ENCODE measurements at places on chromosomes 2 and 18.

DNA sequence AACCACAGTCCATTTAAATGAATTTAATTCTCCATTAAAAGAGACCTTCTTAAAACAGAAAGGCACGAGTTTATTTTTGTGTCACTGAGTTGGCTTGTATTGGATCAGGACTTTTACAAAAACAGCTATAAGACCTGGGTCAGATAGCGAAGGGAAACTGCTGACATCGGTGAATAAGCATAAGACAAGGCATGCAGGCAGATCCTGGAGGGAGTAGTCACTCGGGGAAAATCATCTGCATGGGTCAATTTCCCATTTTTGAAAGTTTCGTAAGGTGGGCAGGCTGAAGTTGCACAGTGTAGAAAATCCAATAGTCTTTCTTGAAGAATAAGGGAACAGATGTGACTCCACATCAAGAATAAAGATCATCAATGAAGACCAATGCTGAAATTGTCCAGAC lies 12.9 kb downstream of the IL36B start:
- no peak for DNase-seq

DNA sequence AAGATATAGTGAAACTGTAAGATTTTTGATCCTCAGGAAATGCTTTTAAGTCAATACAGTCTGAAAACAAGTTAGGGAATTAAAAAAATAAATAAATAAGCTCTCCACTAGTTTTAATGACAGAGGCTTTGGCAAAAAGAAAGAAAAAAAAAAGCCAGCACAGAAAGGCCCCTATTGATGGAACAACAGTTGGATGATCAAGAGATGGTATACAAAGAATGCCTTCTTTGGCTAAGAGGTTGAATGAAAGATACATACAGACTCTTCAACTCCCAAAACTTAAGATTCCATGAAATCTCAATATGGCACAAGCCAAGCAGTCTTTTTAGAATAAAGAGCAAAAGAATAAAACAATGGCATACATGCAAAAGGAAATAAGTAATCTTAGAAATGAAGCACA lies 64.0 kb upstream of the GALNT5 start:
- DNase-seq = no peak

GRCh38 chr18:36108196-36108595 lies 20.9 kb downstream of the SLC39A6 start:
- DNase-seq = no peak

GRCh38 chr2:130837175-130837810 lies 579 bp downstream of the ARHGEF4 start:
- no peak for DNase-seq

DNA sequence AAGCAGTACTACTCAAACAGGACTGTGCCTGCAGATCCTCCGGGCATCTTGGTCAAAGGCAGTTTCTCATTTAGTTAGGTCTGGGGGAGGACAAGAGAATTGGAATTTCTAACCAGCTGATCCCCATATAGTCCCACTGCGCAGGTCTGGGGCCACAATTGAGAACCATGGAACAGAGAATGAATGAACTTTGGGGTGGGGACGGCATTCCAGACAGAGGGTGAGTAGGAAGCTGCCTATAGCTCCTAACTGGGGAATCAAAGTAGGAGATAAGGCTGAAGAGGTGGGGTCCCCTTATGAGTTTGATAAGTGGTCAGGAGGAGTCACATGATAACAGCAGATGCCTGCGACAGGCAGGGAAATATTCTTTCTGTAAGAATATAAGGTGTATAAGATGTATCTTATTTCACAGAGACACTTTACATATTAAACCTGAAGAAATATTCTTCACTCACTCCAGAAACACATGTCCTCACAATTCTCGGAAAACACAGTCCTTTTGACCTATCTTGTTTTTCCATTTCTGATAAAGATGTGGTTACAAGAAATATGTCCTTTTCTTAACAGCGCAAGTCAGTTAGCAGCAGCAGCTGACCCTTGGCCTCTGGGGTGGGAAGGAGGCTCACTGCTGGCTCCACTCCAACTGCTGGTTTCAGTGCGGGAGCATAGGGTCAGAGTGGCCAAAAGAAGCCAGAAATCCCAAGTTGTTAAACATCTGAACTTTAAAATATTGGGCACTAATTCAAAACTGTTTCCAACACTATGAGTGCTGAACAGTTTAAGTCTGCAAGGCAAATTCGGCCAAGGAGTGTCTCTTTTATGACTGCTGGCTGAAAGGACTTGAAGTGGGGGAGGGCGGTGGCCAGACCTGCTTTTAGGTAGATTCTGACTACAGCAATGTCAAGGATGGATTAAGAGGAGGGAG lies 12.6 kb upstream of the TMEM214 start:
- DNase-seq = peak; percentile 50

GRCh38 chr2:100852999-100853908 lies 33.3 kb downstream of the NPAS2 start:
- peak; percentile 16 for DNase-seq

DNA sequence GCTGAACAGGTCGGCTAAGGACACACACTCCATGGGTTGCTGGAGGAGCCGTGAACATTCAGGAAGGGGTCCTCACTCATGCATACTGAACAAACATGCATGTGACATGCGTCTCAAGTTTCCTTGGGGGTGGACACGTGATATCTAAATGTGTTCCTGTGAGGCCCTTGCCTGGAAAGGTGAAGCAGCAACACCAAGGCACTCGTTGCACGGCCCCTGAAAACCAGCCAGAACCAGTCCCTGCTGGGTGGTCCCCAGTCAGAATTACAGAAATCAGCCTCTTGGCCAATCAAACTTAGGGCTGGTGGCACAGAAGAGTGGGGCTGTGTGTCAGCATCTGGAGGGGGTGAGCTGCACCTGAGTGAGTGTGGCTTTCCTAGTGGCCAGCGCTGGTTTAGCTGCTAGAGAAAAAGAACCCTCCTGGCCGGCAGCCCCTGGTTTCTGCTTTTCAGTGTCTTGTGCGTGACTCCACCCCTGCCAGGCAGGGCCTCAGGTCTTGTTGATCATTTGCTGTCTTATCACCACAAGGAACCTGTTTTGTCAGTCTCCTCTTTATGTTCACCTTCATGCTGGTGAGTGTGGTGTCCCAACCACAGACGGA lies 3.2 kb upstream of the AQP12B start:
- DNase-seq = no peak

DNA sequence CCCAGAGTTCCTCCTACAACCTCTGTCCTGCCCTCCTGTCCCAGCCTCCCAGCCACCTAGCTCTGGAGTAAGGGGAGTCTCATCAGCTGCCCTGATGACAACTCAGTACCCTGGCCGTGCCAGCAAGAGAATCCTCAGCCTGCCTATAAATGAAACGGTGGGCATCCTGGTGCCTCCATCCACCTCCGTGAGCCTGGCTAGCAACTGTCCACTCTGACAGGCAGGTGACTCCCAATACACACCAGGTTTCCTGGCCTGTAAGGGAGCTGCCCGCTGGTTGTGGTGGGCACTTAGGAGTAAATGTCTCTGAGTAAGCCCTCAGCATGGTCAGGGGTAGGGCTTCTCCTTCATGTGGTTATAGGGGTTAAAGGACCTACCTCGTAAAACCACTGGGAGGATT lies 81.5 kb downstream of the XDH start:
- no peak for DNase-seq

DNA sequence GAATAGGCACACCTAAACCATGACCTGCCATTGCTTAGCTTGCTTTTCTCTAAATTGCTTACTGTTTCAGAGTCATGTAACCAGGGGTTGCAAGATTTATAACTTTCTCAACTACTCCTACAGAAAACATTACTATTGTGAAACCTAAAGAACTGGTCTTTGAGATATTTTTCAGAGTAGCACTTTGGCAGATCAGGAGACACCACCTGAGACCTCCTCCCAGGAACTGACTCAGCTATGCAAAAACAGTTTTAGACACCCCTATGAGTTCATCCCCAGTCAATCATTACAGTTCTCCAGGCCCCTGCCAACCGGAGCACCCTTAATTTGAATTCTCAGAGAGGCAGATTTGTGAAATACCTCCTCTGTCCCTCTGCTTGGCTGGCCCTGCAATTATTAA lies 80.3 kb downstream of the MBOAT2 start:
- peak; percentile 38 for DNase-seq

DNA sequence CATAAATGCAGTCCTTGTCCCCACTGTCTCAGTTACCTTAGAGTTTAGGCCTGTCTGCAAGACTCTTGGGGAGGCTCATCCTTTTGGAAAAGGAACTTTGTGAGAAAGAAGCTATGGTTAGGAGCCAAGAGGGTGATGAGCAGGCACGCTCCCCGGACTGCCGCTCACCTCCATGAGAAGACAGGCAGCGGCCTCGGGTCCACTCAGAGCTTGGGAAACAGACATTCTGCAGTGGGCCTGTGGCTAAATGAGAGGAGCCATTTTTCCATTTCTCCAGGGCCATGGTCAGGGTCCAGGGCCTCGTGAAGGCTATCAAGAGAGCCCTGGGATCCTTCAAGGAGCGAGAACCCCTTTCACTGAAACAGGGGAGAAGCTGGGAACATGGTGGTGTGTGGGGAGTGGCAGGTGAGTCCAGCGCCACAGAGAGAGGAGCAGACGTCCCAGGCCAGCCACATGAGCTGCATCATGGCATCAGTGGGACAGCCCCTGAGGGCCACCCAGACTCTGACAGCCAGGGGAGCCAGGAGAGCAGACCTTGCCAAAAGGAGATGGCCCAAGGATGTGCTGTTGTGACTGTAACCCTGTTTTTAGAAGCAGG lies 4.0 kb upstream of the TEX51 start:
- DNase-seq = no peak

DNA sequence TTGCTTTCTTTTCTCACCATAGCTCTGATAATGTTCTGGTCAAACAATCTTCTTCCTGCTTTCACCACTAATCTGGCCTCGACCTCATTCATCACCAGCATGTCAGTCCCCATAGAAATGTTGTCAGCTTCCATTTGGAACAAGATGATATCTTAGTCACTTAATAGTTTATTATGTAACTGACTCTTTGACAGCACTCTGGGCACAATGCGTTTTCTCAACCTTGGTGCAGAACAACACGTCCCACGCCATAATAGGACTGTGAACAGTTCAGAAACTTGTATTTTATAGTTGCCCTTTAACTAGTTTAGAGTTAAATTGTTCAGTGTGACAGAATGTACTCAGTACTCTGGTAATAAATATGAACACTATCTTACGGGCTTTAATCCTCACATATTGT lies 106.0 kb downstream of the MC4R start:
- no peak for DNase-seq
